Chondrocyte (in vitro differentiated cells): ENCODE measurements at places on chromosomes 6 and 20. TPM values are rescaled to one million over a fixed set of nuclear protein-coding genes. Genes with fewer than 3 reads are reported as not detected.
A peak's percentile ranks its signal among the peaks of the same experiment; 100 is the strongest.

The LATS1 gene
- 32.3 to 34.6 TPM (median 34.6 TPM) in 3 replicates for total RNA-seq

The RIPPLY2 gene
- not detected in 3 replicates for total RNA-seq

The KCNQ2 gene
- total RNA-seq = not detected in 3 replicates

The NKAPL gene
- total RNA-seq = not detected in 3 replicates

The HLA-DPA1 gene
- total RNA-seq = 0.65 to 1.3 TPM (median 1.2 TPM) in 3 replicates

The KIF25 gene
- not detected in 3 replicates for total RNA-seq

The ZNF343 gene
- 9.6 to 12.2 TPM (median 11.5 TPM) in 3 replicates for total RNA-seq

The OR2J3 gene
- total RNA-seq = not detected in 3 replicates

The ANKRD6 gene
- 22.4 to 31.3 TPM (median 28.7 TPM) in 3 replicates for total RNA-seq

The SLC16A10 gene
- total RNA-seq = 0.02 TPM in 1 of 3 replicates, not detected in the others

The ERVFRD-1 gene
- not detected in 3 replicates for total RNA-seq

The PRDM1 gene
- total RNA-seq = 0.08 to 0.15 TPM (median 0.15 TPM) in 3 replicates

The TUBB2B gene
- total RNA-seq = 109 to 119 TPM (median 117 TPM) in 3 replicates

The MCCD1 gene
- not detected in 3 replicates for total RNA-seq

DNA sequence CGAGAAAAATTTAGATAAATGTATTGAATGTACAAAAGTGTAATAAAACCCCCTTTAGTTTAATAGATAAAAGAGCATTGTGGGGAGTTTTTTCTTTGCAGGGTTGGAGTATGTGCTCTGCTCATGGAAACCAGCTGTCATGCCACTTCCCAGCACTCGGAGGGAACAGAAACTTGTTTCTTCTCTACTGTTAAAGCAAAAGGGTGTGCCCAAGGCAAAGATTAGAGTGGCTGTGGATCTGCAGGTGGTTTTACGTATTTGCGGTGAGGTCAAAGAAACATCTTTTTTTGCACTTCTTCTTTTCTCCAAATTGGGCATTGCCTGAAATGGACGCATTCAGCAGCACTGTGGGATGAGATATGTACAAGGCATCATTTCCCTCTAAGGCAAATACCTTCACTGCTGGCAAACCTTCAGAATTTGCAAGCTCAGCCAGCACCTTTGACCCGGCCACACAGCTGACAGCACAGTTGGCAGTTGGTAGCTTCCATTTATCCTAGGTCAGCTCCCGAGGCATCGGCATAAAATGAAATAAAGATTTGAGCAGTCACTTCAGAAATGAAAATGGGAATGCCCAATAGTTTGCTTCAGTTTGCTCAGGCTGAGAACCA, 178.4 kb upstream of the EYA4 start:
- no peak for DNase-seq

DNA sequence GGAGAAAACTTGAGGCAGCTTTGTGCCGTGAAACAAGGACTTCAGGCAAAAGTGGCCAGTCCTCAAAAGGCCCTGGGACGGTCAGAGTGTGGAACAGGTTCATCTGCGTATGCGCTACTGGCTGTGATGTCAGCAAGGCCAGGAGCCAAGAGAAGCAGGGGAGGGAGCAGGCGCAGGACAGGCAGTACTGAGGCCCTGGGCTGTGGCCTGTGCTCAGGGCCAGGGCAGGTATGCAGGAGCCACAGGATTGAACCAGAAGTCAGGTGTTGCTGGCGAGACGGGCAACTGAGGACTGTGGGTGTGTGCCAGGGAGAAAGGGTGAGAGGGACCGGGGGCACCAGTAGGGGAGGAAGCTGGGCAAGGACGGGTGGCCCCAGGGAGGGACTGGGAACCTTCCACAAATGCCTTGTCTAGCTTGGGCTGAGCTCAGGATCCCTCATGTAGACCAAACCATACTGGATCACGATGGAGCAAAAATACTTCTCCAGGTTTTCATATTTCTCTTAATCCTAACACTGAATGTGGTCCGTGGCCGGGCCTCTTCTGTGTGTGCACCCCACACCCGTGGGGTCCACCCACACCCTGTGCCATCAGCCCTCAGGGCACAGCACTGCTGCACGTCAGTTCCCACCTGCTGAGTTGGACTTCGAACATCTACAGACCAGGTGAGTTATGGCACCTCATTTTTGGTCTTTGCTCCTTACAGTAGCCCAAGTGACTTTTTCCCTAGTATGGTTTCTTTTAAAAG, 46.9 kb downstream of the GINS1 start:
- peak; percentile 68 for DNase-seq

GRCh38 chr6:44388135-44388487, 605 bp downstream of the CDC5L start:
- no peak for DNase-seq

- DNase-seq = no peak
These were observed 205.6 kb downstream of the ALDH8A1 start for GRCh38 chr6:134744301-134744700.

DNA sequence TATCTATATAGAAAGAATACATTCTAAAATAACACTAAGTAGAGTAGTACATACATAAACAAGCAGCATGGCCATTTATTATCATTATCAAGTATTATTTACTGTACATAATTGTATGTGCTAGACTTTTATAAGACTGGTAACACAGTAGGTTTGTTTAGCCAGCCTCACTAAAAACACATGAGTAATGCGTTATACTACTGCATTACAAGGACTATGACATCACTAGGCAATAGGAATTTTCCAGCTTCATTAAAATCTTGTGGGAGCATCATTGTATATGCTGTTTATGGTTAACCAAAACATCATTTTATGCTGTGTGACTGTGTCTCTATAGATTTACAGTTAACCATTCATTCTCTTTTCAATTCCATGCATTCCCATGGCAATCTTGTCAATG, 131.7 kb upstream of the HDGFL1 start:
- DNase-seq = no peak

- DNase-seq = no peak
These were observed 317.2 kb upstream of the AGPAT4 start for GRCh38 chr6:161590961-161591627.

- DNase-seq = peak; percentile 79
These were observed at the start of gene NOL4L for GRCh38 chr20:32585011-32585585. Gene NOL4L, minus strand, starts transcription at chr20:32585333. Its CDS starts 443 bp downstream, at chr20:32584890.

DNA sequence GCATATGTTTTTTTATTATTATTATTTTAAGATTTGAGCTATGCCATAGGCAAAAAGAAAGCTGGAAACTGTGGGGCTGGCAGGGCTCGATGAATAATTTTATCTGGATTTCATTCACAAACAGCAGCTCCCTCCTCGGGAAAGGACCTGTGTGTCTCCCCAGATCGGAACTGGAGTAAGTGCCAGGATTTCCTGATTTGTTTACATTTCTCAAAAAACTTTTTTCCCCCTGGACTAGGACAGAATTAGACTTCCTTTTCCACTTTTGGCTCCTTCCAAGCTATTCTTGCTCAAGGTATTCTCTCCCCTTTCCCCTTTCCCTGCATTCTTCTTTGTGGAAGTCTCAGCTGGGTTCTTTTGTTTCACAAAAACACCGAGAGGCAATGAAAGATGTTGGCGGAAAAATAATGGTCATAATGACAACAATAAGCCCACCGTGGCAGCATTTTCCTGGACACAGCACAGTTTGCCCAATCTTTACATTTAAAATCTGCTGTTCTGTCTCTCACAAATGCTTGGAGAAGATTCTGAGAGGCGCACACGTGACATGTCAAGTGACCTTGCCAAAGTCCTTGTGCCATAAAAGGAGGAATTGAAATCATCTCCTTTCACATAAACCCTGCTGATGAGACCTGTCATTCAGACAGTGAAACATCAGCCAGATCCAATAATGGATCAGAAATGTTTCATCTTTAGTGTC, 85.8 kb upstream of the PREP start:
- DNase-seq = no peak

DNA sequence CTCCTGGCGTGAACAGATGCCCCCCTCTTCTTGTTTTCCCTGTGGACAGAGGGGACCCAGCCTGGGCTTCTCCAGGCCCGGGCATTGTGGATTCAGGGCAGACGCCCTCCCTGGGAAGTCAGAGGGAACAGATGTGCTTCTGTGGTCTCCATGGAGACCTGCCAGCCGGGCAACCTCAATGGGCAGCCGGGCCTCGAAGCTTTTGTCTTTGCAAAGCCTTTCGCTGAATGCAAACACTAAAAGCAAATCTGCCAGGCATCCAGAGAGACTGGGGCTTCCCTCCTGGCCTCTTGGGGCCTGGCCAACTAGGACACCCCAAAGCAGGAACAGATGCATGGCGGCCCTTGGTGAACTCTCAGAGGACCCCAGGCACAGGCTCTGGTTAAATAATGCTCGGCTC, 370.0 kb upstream of the SULF2 start:
- no peak for DNase-seq

DNA sequence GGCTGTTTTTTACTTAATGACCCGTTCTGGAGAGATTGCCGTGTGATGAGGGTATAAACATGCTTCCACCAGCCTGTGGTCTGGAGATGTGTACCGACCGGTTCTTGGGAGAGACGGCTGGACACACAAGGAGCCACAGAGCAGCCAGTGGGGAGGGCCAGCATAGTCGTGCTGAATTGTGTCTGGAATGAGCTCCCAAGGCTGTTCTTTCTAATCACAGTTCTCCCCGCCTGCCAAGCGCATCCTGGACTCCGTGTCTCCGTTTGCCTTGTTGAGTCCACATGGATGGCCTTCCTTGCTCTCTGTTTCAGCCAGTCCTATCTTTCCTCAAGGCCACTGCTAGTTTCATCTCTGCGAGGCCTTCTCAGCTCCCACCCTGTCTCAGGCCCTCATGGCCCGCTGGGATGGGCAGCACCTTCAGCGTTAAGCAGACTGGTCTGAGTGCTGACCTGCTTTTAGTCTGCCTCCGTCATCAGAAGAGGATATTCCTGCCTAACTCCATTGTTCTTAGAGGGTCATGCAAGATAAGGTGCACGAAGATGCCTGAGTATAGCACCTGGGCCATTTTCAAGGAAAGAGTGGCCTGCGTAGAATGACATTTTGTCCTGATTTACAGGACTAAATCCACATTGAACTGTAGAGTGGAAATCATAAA, 20.6 kb downstream of the MANBAL start:
- peak; percentile 61 for DNase-seq

GRCh38 chr6:29759457-29759856, 36.2 kb downstream of the HLA-F start:
- no peak for DNase-seq

- no peak for DNase-seq
These were observed 31.0 kb upstream of the CTAGE9 start for GRCh38 chr6:131741688-131742393.

GRCh38 chr6:136123468-136123867, 126.6 kb downstream of the MTFR2 start:
- no peak for DNase-seq

DNA sequence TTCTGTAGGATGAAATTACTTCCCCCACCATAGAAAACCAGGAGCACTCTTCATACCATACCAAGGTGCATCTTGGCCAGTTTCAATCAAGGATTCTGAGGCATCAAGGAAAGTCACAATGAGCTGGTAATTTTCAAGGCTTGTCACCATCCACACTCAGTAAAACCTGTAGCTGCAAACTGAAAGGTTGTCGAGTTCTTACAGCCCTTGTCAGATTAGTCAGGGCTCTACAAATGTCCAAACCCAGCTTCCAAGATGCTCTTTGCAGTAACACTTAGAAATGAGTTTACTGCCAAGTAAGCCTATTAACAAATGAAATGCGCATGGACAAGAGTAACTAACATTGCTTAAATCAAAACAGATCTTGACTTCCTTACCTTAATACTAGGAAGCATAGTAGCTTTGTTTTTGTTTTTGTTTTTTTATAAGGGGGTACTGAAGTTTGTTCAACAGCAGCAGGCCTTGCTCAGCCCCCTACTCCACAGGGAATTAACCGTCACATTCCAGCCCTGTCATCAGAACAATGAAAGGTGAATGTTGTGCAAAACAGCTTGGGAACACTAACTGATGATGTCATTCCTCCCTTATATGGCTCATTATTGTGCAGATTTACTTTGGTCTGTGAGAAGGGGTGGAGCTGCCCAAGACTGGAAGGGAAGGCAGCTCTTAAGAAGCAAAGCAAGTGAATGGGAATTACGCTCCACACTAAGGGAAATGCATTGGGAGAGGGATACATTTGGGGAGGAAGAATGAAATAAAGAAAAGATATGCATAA, 49.9 kb upstream of the TMEM30A start:
- DNase-seq = no peak

GRCh38 chr6:168972128-168972527, 281.5 kb downstream of the THBS2 start:
- no peak for DNase-seq

GRCh38 chr20:17630151-17630805, 51.8 kb downstream of the RRBP1 start:
- DNase-seq = peak; percentile 56

DNA sequence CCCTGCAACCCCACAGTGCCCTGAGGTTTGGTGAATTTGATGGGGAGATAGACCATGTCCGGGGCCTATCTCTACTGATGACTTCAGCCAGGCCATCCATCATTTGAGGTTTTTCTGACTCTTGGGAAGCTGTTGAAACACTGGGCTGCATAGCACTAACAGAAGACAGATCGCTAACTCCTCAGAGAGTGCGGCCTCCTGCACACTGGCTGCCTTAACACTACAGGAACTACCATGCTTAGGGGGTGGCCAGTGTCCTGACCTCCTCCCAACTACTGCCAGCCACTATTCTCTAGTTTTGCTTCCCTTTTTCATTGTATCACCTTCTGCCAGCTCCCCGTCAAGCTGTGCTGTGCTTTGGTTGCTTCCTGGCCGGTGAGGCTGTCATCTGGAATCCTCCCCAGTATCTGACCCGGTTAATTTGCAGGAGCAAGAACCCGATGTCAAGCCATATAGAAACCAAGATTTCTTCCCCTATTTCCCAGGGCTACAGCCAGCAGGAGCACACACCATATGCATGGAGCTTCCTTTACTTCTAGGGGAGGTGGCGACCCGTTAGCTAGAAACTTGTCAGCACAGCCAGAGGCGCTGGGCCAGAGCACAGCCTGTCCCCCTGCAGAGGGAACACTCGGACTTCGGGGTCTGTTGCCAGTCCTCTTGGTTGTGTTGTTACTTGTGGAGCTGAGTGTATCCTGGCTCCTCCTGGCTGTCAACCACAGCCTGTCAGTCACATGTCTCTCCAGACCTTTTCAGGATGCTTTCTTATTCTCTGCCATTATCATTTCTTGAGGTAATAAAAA, 57.3 kb upstream of the TRAF3IP2 start:
- no peak for DNase-seq

- DNase-seq = no peak
These were observed 84.6 kb upstream of the ZNF322 start for GRCh38 chr6:26743941-26744699.

DNA sequence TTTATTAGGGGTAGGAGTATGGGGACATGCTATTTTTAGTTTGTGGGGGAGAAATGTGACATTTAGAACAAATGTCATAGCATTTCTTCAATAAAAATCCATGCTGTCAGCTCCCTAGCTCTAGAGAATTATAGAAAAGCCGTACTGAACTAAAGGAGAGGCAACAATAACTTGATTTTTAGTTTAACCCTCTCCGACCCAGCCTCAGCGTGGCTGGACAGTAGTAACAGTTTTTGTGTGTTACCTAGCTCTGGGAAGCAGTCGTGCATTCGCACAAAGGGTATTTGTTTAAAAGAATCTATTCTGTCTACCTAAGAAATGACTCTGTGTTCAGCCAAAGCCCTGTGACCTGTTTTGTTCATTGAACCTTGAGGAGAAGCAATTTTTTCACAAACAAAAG, 442.4 kb upstream of the SOX4 start:
- no peak for DNase-seq
